ENCODE measurements at places on chromosomes 6 and 20.

DNA sequence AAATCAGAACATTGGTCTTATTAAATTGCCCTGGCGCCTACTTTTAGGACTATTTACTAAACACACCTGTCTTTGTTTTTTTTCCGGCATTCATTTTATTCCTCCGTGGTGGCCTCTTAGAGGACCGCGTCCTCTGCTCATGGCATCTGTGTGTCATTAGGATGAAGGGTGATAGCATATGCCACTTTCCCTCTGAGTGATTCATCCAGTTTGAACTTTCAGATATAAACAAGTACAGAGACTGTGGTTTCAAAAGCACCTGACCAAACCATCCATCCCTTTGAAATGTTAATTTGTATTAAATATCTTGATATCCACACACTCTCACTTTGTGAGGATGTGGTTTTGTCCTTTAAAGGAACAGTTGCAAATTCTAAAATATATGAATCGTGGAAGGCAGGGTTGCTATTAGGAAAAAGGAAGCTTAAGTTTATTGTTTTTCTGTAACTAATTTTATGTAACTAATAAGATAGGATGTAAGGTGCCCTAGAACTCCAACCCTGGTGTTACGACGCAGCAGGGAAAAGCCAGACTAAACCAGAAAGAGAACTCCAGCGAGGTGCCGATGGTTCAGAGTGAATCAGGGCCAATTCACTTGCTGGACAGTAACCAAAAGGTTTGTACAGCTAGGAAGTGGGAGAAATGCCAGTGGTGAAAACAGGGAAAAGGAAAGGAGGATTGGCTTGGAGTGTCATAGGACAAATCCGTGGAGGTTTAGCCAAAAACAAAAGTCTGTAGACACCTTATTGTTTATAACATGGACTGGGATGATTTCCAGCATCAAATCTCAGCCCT lies 98.7 kb downstream of the SHLD1 start:
- DNase-seq = no peak

DNA sequence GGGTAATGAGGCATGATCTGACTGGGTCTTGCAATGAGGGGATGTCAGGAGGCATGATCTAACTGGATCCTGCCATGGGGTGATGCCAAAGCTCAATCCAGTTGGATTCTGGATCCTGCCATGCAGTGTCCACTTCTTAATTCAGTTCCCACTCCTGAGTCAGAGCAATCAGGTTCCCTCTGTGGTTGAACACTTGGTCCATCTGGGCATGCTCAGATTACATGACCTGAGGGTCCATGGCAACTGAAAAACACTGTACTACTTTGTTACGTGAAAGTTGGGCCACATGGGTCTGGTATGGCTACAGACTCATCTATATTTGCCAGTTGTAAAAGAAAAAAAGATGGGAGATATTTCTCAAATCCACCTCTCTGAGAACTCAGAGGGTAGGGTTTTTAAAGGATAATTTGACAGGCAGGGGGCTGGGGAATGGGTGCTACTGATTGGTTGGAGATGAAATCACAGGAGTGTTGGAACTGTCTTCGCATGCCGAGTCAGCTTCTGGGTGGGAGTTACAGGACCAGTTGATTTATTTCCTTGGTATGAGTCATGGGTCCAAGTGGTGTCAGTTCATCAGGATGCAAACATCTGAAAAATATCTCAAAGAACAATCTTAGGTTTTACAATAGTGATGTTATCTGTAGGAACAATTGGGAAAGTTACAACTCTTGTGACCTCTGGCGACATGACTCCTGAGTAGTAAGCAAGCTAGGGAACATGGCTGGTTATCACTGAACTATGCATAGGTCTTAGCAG lies 21.6 kb downstream of the C6orf163 start:
- no peak for DNase-seq

DNA sequence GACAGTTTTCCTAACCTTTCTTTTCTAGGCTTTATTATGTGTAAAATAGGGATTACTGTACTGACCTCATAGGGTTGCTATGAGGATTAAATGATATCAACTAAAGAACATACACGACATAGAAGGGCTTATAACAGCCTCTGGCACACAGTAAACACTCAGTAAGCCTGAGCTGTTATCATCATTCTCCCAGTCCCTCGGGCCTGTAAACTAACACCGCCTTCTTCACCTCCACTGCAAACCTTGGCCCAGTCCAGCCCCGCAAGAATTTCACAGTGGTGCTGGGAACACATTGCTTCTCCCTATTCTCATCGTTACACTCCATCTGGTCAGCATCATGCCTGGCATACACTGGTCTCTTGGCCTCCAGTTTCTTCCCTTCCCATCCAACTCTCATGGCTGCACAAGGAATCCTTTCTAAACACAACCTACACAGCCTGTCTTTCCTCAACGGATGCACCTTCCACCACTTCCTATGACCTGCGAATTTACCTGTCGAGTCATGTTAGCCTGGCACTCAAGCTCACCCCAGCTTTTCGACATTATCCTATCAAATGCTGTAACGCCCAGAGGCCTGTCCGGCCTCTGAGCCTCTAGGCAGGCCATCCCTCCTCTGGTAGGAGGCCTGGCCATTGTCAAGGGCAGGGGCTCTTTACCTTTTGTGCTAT lies 92.1 kb downstream of the FYN start:
- no peak for DNase-seq

DNA sequence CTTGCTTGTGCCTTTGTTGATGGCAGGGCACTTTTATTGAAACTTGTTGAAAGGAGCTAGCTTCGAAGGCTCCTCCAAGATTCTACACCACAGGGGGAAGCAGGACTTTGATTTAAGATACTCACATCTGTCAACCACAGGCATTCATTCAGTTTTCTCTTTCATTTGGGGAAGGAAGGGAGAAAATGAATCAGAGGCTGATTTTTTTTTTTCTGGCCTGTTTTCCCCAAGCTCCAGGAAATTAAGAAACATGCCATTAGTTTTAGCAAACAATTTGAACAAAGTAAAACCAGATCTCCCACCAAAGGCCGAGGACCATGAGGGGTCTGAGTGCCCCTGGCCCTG lies 8.7 kb upstream of the APCDD1L start:
- no peak for DNase-seq

- DNase-seq = no peak
Observed at GRCh38 chr6:26214803-26215584, 127.8 kb downstream of the HFE start.
